ENCODE measurements at places on chromosomes 13 and 19.

DNA sequence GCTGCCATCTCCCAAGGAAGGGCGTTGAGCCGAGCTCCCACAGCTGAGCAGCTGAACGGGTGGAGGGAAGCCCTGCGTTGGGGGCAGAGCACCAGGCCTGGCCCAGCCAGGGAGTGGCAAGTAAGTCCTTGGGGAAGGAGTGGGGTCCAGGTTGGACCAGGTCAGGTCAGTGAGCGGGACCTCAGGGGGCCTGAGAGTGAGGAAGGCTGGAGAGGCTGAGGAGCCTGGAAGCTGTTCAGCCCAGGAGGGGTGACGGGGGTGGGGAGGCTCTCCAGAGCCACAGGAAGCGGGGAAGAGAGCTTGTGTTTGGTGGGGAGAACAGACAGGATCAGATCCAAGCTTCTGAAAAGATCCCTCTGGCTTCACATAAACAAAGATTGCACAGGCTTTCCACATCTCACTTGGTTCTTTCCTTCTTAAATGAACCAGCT lies 55.4 kb upstream of the ATP12A start:
- DNase-seq, result no peak

DNA sequence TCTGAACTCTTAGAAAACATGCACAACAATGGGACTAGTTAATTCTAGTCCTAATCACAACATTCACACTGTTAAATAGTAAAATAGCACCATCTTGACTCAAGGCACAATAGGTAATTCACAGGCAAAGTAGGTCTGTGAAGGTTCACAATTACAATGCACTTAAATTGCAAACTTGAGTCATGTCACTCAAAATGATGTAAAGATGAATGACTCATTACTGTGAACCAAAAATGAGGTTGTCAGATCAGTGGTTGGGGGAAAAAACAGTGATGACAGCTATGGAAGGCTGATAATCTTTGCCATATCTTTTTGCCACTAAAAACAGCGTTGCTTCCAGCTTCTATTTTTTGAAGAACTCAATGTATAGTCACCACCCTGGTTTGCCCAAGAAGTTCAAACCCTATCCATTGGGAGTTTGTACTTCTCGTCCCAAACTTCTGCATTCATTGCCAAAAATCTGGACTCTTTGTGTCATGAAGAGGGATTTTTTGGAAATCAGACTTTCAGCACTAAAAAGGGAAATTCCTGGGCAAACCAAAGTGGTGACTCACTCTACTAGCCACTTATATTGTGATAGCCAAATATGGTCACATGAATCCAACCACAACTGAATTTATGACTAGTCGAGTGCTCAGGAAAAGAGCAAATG lies 200.9 kb upstream of the TMTC4 start:
- no peak for DNase-seq

- no peak for DNase-seq
These were observed 729 bp downstream of the STK11 start for GRCh38 chr19:1206150-1206863.

DNA sequence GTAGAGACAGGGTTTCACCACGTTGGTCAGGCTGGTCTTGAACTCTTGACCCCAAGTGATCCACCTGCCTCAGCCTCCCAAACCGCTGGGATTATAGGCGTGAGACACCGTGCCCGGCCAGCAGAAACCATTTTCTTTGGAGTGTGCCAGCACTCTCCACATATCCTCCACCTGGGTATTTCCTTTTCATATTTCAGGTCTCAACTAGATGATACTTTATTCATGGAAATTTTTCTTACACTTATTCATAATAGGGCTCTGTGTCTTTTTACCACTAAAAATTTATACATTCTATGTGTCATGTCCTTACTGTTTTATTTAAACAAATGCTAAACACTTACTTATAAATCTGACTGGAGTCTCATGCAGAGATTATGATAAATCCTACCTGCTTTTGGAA lies 305.9 kb downstream of the PCDH20 start:
- DNase-seq, result no peak

DNA sequence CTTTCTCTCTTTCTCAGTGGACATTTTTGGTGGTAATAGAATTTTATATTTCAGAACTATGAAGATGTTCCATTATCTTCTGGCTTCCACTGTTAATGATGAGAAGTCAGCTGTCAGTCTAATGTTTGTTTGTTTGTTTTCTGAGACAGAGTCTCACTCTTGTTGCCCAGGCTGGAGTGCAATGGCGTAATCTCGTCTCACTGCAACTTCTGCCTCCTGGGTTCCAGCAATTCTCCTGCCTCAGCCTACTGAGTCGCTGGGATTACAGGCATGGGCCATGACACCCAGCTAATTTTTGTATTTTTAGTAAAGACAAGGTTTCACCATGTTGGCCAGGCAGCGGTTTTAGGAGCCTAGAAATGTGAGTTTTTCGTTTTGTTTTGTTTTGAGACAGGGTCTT lies 4.7 kb downstream of the ZNF317 start:
- no peak for DNase-seq

GRCh38 chr13:22079961-22080360 lies 409.1 kb downstream of the FGF9 start:
- DNase-seq, result no peak

- DNase-seq, result no peak
These were observed 2.1 kb upstream of the PNPLA6 start for GRCh38 chr19:7533281-7533885.

DNA sequence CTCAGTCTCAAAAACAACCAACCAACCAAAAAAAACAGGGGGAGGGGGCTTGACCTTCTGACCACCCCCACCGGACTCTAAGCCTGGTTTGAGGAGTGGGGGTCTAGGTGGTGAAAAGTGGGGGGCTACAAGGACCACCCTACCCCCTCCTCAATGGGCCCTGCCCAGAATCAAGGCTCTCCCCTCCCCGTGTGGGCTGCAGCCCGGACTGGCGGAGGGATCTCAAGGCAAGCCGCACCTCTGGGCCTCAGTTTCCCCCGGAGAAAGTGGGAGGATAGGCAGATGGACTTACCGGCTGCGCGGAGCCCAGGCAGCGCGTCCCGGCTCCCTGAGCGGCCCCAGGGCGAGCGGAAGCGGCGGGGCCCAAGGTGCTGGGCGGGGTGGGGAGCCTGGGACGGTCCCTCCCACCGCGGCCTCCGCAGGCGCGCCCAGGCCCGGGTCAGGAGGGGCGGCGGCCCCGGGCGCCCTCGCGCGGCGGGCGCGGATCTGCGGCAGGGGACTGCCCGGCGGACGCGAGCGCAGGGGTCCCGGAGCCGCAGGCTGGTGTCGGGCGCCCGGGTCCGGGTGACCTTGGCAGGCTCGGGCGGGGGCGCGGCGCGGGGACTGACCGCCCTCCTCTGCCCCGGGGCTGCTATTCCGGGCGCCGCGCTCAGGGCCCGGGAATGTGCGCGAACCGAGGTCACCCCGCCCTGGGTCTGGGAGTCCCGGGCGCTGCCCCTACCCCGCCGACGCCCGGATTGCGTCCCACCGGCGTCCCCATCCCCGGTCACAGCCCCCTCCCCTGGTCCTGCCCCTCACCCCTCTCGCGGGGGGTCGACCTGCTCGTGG lies at the start of gene ADAMTSL5:
Gene ADAMTSL5 (minus strand): TSS at position 349 of the 828 bp plus-strand sequence. CDS start 2,076 bp downstream, outside the sequence.
- DNase-seq, result no peak

DNA sequence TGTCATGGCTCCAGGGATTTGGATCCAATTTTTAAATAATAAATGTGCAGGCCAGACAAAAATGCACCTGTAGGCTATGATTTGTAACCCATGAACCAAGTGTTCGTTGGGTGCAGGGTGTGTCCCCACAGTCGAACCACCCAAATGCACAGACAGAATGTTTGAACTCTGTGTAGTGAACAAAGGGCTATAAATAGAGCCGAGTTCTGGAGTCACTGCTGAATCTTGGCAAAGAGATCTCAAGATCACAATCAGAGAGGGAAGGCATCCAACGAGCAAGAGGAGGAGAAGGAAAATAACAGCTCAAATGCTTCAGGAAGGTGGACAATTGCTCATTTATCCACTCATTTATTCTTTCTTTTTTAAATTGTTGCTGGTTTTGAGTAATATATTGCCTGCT lies 547.9 kb downstream of the FGF9 start:
- no peak for DNase-seq

DNA sequence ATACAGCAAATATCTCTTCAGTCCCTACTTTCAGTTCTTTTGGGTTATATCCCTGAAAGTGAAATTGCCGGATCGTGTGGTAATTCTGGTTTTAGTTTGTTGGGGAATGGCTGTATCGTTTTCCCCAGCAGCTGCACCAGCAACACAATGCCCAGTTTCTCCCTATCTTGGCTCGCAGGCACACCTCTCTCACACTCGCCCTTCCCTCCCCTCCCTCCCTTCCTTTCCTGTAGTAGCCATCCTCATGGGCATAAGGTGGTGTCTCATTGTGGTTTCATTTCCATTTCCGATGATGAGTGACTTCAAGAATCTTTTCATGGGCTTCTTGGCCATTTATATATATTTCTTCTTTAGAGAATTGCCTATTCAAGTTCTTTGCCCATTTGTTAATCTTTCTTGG lies 8.6 kb upstream of the GPR18 start:
- DNase-seq, result no peak

DNA sequence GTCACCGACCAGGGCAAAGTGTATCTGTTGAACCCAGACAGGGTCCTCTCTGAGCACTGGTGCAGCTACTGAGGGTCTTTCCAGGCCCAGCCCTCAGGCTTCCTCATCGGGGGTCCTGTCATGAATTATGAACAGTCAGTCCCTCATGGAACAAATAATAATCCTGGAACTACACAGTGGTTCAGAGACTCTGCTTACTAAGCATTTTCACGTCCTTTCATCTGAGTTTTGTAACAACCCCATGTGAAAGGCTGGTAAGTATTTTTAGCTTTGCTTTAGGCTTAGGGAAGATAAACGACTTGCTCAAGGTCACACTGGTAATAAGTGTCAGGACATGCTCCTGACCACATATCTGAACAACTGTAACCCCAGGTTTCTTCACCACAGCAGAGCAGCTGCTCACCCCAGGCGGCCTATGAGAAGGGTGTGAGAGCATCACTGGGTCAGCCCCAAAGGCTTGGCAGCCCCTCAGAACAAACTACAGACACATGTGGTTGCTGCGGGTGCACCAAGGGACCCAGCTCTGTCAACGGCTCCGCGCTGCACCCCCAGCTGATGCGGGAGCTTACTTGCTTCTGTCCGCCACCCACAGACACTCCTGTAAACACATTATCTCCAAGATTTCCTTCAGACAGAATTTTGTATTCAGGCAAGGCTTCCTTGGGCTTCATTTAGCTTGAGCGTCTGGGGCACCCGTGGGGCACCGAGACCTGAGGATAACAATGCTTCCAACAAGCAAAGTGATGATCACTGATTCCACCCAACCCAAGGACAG lies 19.4 kb upstream of the GSX1 start:
- DNase-seq, result no peak

- DNase-seq, result no peak
These were observed 749 bp upstream of the CPT1C start for GRCh38 chr19:49690079-49690655.

- no peak for DNase-seq
These were observed 4.2 kb downstream of the FPR3 start for GRCh38 chr19:51799034-51799773.

- no peak for DNase-seq
These were observed 3.8 kb upstream of the KCNJ14 start for GRCh38 chr19:48451624-48452023.

DNA sequence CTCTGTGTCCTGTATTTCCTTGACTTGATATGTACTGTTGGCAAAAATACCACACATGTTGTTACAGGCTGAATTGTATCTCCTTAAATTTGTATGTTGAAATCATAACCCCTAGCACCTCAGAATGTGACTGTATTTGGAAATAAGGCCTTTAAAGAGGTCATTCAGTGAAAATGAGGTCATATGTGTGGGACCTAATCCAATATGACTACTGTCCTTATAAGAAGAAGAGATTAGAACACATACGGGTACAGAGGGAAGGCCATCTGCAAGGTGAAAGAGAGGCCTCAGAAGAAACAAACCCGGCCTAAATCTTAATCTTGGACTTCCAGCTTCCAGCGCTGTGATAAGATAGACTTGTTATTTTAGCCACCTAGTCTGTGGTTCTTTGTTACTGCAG lies 202.5 kb downstream of the NUFIP1 start:
- no peak for DNase-seq

GRCh38 chr13:50598338-50598737 lies 245.2 kb downstream of the DLEU7 start:
- no peak for DNase-seq

DNA sequence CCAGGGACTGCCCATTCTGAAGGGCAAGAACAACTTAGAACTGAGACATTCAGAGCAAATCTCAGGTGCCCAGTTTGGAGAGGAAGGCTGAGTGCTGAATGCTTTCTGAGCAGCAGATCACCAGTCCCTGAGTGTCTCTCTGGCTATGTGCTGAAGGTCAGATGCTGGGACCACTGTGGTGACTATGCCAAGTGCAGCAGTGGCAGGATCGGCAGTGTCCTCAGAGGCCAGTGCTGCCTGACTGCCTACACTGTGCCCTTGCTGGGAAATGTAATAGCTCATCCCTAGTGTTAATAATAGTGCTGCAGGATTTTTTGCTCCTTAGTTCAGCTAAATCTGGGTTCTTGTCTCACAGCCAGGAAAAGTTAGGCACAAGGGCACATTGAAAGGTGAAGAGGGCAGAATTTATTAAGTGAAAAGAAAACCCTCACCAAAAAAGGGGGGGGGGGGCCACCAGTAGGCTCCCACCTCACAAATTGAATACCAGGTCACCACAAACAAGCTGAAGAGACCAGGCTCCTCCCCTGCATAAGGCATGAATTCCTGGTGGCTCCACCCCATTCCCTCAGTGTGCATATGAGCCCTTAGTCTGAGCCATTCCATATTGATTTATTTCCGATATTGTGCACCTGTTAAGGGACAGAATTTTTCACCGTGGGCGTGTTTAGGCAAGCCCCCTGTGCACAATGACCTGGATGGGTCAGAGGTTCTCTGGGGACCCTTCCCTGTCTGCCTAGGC lies 18.5 kb downstream of the RFXAP start:
- DNase-seq, result no peak

GRCh38 chr19:18464646-18465045 lies 26.7 kb upstream of the ISYNA1 start:
- DNase-seq, result peak; percentile 85

GRCh38 chr13:112445411-112446271 lies 69.5 kb downstream of the SPACA7 start:
- DNase-seq, result no peak

DNA sequence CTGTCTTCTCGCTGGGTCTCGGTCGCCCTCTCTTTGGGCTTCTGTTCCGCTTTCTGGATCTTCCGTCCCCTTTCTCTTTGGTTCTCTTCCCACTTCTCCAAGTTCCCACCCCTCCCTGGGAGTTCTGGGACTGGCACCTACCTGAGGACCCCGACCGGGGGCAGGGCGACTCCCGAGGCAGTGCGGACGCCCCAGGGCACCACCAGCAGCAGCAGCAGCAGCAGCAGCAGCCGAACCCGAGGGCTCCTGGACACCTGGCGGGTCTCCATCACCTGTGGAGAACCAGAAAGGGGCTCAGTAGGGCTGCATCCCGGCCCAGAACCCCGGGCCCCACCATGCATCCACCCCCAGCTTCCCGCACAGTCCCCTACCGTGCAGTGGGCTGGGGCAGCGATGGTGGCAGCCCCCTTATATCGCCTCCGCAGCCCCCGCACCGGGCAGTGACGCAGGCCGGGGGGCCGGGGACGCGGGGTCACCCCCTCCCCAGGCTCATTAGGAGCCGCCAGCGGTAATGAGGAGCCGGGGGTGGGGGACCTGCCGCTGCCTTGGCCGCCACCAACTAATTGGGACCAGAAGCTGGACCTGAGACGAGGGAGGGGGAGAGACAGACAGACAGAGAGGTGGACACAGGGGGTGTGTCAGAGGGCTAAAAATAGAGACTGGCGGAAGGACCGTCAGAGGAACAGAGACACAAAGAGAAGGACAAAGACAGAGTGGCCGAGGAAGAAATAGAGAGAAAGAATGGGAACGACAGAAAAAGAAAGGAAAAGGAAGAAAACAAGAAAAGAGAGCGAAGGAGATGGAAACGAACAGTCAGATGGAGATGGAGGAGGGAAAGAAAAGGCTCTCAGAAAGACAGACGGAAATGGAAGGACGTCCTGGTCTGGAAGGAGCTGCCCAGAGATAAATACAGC lies at the start of gene PTH2:
Gene PTH2 (minus strand): TSS at position 371 of the 914 bp plus-strand sequence. CDS start 102 bp downstream, at position 269.
- DNase-seq, result no peak
